ENCODE measurements at places on chromosomes 4 and X.

- no peak for DNase-seq
Measured at GRCh38 chr4:90128961-90129495, 1.8 kb downstream of the CCSER1 start.

DNA sequence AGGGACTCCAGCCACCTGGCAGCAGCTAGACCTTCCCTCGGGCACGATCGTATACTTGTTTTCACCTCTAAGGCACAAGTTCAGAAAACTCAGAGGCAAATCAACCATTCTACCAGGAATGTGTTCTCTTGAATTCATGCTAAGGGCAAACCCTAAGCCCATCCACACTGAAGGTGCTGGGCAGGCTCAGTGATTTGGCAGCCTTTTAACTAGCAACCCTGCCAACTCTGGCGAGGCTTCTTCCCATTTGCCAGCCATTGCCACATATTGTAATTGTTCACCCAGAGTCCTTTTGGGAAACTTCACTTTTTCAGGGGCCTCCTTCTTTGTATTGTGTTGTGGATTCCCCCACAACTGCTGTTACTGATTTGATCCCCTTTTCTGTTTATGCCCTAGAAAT, 298.6 kb upstream of the LDB2 start:
- DNase-seq, result no peak

DNA sequence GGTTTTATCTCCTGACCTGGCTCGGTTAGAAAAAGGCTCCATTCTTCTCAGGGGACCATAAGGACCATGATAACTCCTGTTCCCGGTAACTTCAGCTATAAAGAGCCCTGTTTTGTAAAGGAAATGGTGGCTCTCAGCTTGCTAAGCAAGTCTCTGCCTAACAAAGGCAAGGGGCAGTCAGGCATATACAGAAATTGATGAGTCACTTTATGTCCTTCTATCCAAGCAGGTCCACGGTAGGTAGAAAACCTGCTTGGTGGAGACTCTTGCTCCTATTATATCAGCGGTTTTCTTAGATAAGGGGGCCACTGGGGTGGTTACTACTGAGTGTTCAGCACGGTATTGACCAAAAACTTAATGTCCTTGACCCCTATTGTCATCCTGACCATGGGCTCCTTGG, 203.0 kb upstream of the KLF8 start:
- DNase-seq, result no peak

- DNase-seq, result no peak
Measured at GRCh38 chr4:3374011-3374645, 67.6 kb upstream of the HGFAC start.

DNA sequence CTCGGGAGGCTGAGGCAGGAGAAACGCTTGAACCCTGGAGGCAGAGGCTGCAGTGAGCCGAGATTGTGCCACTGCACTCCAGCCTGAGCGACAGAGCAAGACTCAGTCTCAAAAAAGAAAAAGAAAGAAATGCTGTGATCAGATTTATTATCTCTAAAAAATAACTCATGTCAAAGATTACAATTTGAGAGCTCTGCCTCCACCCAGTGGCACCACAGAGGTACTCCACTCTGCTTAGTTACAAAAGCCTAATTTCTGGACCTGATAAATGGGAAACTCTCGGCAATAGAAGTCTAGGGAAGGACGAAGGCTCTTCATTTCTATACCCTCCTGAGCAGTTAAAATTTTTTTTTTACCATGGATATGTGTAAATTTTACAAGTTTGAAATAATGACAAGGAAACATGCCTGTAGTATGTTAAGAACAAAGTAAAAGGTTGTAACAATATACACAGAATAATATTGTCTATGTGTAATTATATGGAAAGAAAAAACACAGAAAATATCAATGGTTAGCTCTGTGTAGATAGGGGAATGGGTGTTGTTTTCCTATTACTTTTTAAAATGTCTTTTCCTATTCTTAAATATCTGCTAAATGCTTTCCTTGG, 149.8 kb downstream of the STIM2 start:
- DNase-seq, result no peak

Measured in left forelimb (tissue), 1 donor.